ENCODE measurements at places on chromosomes 5 and 9.

GRCh38 chr5:118937393-118938061 is 50.8 kb downstream of the DTWD2 start:
- ATAC-seq = no peak

GRCh38 chr5:180290568-180291233 is 1.2 kb downstream of the MAPK9 start:
- no peak for ATAC-seq

- no peak for ATAC-seq
Observed at GRCh38 chr9:19050637-19051591, 1.7 kb downstream of the RRAGA start.

DNA sequence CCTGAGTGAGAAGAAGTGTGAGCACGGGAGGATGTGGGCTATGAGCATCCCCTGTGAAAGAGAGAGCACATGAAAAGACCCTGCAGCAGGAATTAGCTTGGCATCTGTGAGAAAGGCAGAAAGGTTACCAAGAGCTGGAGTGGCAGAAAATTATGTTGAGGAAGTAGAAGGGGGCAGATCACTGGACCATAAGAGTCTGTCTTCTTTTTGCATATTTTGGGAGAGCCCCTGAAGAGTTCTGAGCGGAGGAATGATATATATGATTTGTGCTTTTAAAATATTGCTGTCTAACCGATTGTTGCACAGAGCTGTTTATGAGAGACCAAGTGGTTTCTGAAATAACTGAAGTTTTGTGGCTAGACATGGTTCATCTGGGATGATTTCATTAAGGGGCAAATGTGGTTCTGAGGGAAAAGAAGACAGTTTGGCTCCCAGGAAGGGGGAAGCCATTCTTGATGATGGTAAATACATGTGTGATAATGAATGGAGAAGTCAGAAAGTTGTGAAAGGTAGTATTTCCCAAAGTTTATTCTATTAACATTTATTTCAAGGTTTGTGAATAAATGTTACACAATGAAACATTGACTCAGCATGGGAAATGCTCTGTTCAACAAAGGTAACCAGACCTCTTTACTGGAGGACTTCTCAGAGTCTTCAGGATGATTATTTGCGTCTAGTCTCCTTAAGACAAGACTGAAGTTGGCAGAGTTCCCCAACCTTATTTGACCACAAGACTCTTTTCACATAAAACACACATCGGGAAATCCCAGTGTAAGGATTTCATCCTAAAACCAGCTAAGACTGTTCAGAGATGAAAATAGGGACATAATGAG is 31.5 kb upstream of the ADRB2 start:
- ATAC-seq = no peak

DNA sequence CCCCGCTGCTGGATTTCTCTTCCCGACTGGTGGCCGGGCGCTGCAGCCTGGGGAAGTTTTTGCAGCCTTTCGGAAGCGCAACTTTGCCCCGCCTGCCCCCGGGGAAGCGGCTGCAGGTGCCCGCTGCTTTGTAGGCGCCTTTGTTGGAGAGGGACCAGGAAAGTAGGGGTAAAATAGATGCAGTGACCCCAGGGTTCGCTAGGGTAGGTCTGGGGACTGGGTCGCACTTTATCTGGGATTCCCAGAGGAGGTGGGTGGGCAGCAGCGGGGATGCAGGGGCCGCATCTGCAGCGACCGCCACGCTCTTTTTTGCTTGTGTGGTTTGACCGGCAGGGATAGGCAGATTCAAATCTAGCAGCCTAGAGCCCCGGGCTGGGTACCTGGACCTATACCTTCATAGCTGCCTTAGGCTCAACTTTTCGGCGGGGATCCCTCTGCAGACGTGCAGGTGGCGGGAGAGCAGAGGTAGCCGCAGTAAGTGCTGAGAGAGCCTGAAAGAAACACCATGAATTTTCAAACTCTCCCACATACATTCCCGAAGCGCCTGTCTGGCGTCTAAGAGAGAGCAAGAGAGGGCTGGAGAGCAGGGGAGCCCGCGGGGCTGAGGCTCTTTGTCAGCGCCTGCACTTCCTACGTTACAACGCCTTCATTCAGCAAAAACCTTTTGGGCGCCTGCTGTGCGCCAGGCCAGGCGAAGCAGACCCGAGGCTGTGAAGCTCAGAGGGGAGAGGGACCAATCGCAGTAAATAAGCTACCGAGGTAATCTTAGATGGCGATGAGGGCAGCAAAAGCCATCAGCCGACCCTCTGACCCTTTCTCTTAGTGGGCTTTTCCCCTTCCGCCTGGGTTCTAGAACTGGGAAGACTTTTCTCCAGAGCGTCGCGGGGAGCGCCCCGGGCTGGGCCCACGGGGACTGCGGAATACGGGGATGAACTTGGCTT is 642 bp downstream of the SV2C start:
- no peak for ATAC-seq

GRCh38 chr5:133245191-133246052 is 193.6 kb downstream of the HSPA4 start:
- ATAC-seq = peak; percentile 94

DNA sequence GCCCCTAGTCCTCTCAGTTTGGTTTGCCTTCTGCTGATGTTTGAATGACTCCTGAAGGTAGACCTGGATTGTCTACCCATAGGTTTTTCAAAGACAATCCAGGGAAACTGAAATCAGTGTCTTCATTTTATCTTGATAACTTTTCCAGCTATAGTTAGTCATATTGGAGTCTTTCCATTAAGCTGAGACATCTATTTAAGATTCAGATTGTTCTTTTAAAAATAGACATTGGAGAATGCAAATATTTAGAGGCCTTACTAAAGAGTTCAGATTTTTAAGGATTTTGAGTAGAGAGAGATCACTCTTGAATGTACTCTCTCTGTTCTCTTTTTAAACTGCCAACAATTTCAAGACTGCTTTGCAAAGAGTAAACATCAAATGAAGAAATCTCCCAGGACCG is 69.1 kb downstream of the GDNF start:
- ATAC-seq = no peak

DNA sequence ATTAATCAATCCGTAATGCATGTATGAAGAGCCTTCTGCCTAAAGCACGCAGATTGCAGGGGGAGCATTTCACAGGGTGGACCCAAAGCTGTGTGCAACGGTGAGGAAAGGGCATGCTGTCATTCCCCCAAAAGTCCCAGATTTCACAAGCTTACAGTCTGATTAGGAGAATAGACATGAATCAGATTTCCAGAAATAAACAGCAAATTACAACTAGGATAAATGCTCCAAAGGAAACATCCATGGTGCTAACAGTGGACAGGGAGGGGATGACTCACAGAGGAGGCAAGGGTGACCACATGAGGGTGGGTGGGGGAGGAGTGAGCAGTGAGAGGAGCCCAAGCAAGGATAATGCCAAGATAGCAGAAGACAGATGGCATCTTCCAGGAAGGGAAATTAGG is 258.4 kb upstream of the TAS2R1 start:
- ATAC-seq = no peak
